Skeletal muscle cell (primary cell): ENCODE measurements at places on chromosomes 6 and 20.

DNA sequence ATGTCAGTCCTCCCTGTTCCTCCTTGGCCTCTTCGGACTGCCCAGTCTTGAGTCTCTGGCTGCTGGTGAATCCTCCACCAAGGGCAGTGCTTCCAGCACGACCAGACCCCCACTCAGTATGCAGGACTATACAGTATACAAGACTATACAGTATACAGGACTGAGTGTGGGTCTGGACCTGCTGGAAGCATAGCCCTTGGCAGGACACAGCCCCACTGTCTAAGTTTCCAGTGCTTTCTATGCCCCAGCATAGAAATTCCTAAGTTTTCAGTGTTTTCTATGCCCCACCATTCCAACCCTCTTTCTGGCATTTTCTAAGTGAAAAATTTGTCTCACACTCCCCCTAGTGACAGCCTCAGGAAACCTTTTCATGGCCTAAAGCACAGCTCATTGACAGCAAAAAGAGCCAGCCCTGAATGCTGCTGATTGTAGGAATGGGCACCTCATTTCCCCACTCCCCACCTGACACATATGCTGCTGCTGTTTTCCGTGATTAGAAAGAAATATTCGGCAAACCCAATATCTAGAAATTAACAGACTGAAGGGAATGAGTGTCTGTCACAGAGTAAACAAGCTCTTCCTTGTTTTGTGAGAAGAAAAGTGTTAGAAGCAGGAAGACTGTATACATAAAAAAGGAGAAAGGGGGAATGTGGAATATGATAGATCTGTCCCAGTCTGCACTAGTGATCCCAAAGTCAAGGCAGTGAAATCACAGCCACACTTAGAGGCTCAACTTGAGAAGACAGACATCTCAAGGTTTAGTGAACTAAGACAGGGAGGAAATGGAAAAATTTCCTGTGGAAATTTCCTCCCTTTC lies 206.9 kb downstream of the IBTK start:
- DNase-seq, result no peak

GRCh38 chr6:24214984-24215383 lies 89.0 kb downstream of the NRSN1 start:
- no peak for DNase-seq

GRCh38 chr20:23412026-23412425 lies 9.3 kb downstream of the NAPB start:
- DNase-seq, result no peak

DNA sequence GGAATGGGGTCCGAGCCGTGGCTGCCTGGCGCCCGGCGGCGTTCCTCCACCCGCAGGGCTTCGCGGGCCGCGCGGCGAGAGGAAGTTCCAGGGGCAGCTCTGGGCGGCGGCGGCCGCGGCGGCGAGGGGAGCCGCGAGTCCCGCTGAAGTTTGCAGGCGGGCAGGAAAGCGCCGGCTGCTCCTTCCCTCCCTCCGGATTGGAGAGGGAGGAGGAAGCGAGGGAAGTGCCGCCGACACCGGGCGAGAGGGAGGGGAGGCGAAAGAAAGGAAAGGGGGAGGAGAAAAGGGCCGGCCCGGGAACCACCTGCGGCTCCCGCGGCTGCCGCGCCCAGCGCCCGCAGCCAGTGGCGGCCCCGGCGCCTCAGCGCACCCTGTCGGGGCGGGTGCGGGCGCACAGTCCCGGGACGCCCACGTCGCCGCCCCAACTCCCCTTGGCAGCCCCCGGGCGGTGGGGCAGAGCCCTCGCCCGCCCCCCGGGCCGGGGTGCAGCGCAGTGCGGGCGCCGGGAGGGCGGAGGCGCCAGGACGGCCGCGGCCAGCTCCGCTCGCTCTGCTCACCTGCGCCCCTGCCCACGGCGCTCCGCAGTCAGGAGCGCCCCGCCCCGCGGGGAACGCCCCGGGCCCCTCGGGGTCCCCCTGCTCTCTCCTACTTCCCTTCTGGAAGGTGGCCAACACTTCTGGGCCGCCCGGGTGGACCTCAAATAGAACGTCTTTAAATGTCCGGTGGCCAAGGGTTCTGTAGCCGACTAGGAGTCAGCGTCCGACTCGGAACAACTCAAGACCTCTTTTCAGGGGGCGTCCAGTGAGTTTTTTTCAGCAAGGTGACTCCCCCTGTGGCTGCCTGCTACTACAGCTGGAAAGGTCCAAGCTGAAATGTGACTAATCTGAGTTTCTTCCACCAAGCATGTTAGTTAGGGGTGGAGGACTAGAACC lies 80.3 kb upstream of the CCDC28A start:
- no peak for DNase-seq

DNA sequence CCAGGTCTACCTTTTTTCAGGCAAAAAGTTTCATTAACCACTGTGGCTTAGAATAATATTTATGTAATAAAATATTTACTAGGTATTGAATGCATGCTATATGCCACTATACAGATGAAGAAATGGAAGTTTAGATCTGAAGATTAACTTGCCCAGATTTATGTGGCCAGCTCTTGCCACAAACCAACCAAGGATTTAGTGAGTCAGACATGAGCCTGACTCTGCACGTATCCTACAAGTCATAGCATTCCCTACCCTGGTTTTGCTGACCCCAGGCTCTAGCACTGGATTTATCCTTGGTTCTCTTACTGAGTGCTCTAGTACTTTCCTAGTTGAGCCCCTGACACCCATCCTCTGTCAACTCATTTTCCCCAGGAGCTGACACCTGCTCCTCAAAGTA lies 75.4 kb downstream of the ANKEF1 start:
- DNase-seq, result no peak

GRCh38 chr6:28240471-28240870 lies 11.6 kb downstream of the ZKSCAN4 start:
- no peak for DNase-seq

GRCh38 chr6:150001295-150002008 lies 23.9 kb downstream of the RAET1L start:
- DNase-seq, result no peak

DNA sequence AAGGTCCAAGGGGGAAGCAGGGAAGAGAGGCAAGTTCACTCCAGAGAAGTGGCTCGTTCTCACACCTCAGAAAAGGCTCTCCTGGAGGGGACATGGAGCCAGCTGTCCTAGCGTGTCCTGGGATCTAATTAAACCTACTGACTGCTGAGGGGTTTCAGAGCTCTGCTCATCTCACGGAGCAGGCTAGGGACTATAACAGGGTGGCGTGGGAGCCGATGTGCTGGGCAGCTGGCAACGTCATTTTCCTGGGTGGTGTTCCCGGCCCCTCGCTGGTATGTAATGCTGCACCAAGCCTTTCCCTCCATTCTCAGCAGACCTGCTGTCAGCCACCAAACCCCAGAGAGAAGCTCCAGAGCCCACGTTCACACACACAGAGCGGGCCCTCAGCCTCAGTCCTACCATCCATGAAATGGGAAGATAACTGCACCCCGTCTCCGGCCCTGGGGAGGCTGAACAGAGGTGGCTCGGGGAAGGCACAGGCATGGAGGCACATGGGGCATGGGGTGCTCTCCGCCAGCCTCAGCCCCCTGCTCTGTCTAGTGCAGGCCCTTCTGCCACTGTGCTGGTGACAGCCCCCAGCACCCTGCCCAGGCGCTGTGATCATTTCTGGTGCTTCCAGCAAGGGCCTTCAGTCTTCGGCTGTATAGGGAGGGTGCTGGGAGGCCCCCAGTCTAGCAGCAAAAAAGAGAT lies 1.9 kb downstream of the CST7 start:
- no peak for DNase-seq

GRCh38 chr20:3653921-3654320 lies 9.3 kb downstream of the GFRA4 start:
- DNase-seq, result no peak

DNA sequence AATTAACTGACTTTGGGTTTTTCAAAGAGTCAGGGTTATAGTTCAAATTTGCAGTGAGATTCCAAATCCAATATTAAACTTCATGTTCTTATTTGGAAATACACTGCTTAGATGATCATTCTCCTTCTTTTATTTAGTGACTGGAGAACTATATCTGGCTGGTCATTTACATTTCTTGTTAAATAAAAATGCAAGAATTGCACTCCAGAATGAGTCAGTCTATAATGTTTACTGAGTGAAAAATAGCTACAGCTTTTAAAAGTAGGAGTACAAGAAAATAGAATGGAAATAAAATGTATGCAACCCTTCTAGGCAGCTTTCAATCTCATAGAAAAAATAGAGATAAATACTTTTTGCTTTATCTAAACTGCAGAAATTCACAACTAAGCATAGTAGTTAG lies 54.5 kb upstream of the CD2AP start:
- no peak for DNase-seq

DNA sequence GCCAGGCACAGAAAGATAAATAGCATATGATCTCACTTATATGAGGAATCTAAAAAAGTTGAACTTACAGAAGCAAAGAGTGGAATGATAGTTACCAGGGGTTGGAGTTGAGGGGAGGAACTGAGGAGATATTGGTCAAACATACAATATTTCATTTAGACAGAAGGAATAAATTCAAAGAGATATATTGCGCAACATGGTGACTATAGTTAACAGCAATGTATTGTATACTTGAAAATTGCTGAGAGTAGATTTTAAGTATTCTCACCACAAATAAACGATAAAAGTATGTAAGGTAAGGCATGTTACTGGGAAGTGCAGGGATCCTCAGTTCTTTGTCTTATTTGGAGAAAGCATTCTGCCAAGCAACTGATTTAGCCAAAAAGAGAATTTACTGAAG lies 171.9 kb downstream of the LMBRD1 start:
- DNase-seq, result no peak

- DNase-seq, result no peak
These were observed 84.3 kb upstream of the PREP start for GRCh38 chr6:105487040-105487790.

GRCh38 chr6:3977875-3978711 lies 100.8 kb downstream of the FAM217A start:
- DNase-seq, result peak; percentile 94

- DNase-seq, result no peak
These were observed 39.8 kb upstream of the RAB23 start for GRCh38 chr6:57261926-57262325.

DNA sequence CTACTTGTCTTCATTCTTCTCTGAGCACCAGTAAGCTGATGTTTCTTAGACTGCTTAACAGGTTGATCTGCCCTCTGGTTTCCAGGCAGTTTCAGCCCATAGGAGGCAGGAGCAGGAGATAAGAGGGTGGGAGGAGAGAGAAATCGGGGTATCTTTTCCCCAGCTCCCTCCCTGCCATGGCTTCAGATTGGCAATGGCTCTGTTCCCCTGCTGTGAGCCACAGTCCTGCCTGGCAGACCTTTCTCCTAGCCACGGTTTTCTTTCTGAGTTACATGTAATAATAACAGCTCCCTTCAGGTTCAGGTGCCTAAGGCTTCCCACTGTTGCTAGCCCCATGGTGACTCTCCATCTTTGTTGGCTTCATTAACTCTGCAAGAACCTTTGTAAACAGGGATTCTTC lies 115.3 kb downstream of the CD83 start:
- DNase-seq, result no peak

DNA sequence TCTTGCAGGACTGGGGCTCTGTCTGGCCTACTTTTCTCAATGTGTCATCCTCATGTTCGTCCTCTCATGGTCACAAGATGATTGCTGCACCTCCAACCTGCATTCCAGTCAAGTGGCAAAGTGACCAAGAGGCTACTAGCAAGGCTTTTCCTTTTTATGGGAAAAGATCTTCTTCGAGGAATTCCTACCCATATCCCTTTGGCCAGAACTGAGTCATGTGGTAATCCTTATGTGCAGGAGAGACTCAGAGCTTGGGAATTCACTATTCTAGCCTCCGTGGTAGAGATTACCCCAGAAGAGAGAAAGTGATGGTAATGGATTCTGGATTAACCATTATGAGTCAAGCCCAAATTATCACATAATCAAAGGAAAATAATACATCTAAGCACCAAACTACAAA lies 162.7 kb downstream of the KCNQ5 start:
- DNase-seq, result no peak

- no peak for DNase-seq
These were observed 17.6 kb downstream of the GCLC start for GRCh38 chr6:53527249-53527765.

- DNase-seq, result no peak
These were observed 28.4 kb upstream of the GSTA3 start for GRCh38 chr6:52937908-52938307.

DNA sequence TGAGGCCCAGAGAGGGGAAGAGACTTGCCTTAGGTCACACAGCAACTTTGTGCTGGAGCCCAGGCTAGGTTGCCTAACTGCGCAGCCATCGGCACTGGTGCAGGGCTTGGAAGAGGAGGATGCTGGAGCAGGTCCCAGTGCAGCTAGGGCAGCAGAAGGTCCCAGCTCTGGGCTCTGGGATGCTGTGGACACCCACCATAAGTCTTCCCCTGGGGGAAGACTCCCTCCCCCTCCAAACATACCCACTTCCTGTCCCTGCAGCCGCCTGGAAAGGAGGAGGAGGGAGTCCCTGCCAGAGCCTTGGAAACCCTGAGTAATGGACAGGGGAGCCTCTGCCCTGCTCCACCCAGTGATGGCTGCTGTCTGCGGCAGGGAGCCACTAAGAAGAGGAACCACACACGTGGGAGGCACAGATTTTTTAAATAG lies 93.6 kb downstream of the NCR2 start:
- DNase-seq, result no peak

GRCh38 chr20:36792422-36792821 lies 18.9 kb upstream of the DSN1 start:
- peak; percentile 25 for DNase-seq

DNA sequence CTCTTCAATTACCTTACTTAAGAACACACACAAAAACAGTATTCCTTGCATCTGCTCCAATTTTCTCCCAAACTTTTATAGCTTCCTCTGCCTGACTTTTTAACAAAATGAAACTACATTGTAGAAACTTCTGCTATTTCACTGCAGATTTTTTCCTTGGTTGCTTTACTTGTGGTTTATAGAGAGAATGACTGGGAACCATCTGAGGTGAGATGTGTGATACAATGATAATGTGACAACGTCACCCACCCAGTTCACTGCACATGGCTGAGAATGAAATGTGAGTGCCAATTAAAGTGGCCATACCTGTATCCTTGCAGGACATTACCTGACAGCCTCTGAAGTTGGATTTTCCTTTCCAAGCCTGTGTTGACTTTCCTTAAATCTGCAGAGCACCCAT lies 258.4 kb downstream of the CD83 start:
- no peak for DNase-seq

GRCh38 chr6:150813993-150814359 lies 51.5 kb upstream of the MTHFD1L start:
- DNase-seq, result no peak

- no peak for DNase-seq
These were observed 44.2 kb downstream of the FGD2 start for GRCh38 chr6:37049758-37050044.
